Foreskin keratinocyte (primary cell): ENCODE measurements at places on chromosomes 16 and 17. TPM values are rescaled to one million over a fixed set of nuclear protein-coding genes. Genes with fewer than 3 reads are reported as not detected.
A peak's percentile ranks its signal among the peaks of the same experiment; 100 is the strongest.

- no peak for DNase-seq
Measured at GRCh38 chr17:63832455-63832854, 5.0 kb upstream of the FTSJ3 start.

ABCA3 gene
- total RNA-seq, result 0.04 and 0.24 TPM in 2 replicates

DNA sequence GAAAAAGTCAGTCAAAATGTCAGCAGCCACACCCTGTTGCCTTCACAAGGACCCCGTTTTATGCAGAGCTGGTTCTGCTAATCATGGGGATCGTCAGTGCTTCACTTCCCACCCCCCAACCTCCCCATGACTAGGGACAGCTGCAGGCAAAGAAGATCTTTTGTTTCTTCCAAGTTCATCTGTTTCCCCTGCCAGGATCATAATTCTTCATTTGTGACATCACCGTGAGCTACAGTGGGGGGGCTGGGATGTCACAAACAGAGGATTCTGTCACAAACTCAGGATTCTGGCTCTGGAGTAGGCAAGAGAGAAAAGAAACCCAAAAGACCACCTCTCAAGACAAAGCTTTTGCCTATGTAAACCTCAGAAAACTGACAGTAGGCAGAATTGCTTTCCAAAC is 24.7 kb downstream of the DNAJC7 start:
- DNase-seq, result no peak

DNA sequence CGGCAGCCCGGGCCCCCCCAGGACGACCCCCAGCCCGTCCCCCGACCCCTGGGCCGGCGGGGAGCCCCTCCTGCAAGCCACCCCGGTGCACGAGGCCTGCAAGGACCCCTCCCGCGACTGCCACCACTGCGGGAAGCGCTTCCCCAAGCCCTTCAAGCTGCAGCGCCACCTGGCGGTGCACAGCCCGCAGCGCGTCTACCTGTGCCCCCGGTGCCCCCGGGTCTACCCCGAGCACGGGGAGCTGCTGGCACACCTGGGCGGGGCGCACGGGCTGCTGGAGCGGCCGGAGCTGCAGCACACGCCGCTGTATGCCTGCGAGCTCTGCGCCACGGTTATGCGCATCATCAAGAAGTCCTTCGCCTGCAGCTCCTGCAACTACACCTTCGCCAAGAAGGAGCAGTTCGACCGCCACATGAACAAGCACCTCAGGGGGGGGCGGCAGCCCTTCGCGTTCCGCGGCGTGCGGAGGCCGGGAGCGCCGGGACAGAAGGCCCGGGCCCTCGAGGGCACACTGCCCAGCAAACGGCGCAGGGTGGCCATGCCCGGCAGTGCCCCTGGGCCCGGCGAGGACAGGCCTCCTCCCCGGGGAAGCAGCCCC is 15.6 kb upstream of the ZFPM1 start:
- no peak for DNase-seq

GRCh38 chr17:49976828-49977202 is 7.8 kb downstream of the DLX4 start:
- DNase-seq, result no peak

- DNase-seq, result no peak
Measured at GRCh38 chr17:51161541-51161940, 4.7 kb upstream of the NME2 start.

DNA sequence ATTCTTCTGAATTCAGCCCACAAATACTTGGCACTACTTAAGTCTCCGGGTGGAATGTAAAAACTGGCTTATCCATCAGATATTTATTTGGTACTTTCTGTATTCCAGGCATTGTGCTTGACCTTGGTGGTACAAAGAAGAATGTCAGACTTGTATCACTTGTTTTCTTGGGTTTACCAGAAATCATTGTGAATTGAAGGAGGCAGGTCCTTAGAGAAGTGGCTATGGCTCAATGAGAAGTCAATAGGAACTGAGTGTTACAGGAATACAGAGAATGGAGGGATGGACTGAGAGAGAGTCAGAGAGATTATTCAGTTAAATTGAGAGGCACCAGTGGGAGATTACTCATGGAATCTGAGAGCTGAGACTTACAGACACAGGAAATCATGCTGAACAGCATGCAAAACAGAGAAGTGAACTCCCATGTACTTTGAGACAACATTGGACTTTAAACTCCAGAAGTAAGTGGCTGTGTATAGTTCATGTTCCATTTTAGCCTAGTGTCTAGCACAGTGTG is 704.1 kb downstream of the CDH11 start:
- no peak for DNase-seq

DNA sequence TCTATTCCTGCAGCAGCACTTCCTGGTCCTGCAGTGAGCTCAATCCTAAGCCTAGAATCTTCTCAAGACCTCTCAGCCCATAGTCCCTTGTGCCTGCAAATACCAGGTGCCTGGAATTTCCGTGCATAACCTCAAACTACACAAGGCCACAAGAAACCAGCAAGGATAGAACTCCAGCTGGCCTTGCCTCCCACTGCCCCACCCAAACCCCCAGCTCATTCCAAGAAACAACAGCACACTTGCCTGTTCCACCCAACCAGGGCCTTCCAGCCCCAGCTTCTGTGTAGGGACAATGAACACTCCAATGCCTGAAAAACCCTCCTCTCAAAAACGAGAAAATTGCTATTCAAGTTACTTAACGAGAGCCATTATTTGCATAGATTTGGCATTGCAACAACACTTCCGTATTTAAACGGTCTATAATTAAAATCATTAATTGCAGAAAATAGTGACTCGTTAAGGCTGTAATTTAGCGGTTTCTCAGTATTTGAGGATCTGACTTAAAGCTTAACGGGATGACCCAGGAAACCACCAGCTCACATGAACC is 147.0 kb downstream of the C16orf78 start:
- no peak for DNase-seq

DNA sequence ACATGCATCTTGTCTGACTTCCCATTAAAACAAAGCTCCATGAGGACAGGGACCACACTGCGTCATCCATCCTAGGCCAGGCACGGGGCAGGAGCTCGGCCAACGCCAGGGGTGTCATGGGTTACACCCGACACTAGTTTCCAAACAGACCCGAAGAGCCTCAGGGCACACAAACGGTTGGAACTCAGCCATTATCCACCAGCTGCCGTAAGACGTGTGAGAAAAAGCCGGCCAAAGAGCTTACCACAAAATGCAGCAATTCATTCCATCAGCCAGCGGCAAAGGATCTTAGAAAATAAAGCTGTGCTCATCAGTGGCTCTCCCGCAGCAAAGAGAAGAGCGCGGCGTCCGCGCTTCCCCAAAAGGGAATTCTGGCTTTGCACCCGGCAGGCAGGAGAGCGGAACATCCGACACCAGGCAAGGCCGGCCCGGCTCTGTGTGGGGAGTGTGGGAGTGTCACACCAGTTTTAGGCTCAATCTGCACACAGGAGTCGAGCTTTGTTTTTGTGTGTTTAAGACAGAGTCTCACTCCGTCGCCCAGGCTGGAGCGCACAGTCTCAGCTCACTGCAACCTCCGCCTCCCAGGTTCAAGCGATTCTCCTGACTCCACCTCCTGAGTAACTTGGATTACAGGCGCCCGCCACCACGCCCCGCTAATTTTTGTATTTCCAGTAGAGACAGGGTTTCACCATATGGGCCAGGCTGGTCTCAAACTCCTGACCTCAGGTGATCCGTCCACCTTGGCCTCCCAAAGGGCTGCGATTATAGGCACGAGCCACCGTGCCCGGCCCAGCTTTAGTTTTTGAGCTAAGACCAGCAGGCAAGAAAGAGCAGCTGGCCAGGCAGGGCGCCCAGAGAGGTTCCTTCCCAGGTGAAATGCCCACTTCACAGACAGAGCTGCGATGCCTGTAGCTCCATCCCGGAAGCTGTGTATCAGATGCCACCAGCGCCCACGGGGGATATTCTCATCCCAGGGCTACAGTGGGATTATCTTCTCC is 1.5 kb downstream of the SLC38A8 start:
- DNase-seq, result peak; percentile 39

GRCh38 chr17:1120596-1121441 is 59.0 kb downstream of the ABR start:
- no peak for DNase-seq

DNA sequence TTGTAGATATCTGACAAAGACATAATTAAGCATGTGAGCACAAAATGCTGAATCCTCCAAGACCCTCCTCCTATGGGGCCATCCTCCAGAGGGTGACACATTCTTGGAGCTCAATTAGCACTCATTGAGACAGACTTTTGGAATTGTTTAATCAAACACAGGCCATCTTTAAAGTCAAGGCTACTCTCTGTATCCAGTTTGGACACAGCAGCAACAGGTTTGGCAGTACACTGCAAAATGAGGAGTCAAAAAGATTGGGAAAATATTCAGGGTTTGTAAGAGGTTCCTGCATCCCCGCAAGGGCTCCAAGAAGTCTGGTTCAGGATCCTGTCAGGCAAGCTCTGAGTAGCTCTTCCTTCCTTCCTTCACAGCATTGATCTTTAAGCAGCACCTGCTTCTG is 1.3 kb downstream of the ITFG1 start:
- DNase-seq, result no peak

TAT gene
- total RNA-seq, result not detected in 2 replicates

- no peak for DNase-seq
Measured at GRCh38 chr17:7313890-7314718, 1.1 kb downstream of the GPS2 start.

TMEM114 gene
- not detected in 2 replicates for total RNA-seq

DNA sequence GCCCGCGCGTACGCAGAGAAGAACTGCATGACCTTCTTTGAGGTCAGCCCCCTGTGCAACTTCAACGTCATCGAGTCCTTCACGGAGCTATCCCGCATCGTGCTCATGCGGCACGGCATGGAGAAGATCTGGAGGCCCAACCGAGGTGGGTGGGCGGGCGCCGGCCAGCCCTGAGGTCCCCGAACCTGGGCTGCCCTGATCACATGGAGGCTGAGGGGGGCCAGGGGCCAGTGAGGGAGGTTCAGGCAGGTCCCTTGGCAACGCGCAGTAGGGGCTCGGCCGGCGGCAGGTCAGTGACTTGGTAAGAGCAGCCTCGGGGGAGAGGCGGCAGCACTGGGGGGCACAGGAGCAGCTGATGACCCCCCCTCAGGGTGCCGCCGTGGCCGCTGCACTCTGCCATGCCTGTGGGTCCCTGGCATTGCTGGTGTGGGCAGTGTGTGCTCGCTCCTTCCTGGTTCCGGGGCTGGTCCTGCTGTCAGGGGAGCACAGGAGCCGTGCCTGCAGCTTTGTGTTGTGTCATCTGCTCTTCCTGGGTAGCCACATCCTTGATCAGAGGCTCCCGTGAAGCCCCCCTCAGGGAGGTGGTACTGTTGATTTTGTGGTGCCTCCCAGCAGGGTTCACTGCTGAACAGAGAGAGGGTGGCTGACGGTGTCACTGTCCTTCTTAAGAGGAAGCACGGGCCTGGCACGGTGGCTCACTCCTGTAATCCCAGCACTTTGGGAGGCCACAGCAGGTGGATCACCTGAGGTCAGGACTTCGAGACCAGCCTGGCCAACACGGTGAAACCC is 4.6 kb upstream of the WFIKKN1 start:
- DNase-seq, result no peak

TMC7 gene
- 2.6 and 2.9 TPM in 2 replicates for total RNA-seq

DNA sequence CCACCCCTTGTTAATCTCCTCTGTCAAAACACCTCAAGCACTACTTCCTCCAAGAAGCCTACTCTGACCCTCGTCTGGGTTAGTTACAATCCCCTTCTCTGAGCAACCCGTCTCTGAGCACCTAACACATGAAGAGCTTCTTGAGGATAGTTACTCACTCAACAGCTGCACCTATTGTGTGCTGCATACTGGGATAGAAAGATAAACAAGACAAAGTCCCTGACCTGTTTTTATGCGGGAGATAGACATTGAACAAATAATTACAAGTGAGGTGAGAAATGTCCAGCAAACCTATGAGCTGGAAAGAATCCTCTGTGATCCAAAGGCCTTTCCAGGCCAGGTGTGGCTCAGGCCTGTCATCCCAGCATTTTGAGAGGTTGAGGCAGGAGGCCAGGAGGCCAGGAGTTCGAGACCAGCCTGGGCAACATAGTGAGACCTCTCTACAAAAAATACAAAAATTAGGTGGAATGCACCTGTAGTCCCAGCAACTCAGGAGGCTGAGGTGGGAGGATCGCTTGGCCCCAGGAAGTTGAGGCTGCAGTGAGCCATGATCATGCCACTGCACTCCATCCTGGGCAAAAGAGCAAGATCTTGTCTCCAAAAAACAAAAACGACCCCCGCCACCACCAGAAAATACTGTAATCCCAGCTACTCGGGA is 5.5 kb upstream of the ZNF771 start:
- DNase-seq, result no peak

DNA sequence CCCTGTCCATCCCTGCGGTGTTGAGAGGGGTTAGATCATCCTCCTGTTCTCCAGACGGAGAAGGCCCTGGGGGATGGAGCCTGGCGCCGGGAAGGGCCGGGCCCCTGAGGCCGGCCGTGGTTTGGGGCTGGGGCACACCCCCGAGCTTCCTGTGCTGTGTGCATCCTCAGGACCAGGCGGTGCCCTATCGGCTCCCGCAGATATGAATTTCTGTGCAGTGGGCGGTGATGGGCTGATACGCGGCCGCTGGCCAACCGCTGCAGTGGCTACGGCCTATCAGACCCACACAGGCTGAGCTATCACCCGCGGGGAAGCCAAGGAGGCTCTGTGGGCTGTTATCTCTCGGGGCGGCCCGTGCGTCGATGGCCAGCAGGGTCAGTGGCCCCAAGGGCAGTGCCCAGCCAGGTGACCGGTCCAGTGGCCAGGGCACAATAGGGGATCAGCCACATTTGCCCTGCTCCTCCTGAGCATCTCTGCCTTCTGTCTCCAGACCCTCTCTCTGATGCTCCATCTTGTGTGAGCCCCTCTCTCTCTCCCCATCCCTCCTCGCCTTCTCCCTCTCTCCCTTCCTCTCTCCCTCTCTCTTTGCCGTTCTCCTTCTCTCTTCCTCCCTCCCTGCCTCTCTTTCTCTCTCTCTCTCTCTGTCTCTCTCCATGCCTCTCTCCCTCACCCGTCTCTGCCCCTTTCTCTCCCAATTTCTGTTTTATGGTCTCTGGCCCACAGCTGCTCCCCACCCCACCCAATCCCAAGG is 38.7 kb downstream of the ZFPM1 start:
- DNase-seq, result no peak

DNA sequence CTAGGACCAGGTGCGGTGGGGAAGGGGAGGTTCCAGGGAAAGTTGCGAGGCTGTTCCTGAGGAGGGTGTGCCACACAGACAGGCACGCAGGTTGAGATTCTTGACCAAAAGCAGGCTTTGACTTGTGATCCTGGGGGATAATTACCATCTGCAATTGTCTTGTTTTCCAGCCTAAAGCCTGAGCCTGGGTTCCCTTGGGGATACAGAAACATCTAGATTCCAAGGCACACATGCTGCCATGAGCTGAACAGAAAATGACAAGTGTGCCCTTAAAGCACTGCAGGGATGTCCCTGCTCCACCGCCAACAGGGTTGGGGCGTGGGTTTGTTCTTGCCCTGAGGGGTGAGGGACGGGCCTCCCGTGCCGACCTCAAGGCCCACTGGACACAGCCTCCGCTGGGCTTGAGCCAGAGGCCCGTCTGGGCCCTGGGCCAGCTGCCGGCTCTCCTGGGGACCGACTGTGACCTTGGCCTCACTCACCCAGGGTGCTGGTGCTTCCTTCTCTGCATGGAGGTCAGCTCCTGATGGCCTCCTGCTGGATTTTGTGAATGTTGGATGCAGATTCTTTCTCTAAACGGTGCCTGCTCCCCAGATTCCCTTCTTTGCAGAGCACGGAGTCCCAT is 14.0 kb downstream of the CA5A start:
- DNase-seq, result no peak

PRCD gene
- total RNA-seq, result 0.63 and 0.88 TPM in 2 replicates
